ENCODE measurements at places on chromosomes 7 and 10.

GRCh38 chr10:123995461-123996131, 97.8 kb downstream of the CHST15 start:
- peak; percentile 54 for DNase-seq

DNA sequence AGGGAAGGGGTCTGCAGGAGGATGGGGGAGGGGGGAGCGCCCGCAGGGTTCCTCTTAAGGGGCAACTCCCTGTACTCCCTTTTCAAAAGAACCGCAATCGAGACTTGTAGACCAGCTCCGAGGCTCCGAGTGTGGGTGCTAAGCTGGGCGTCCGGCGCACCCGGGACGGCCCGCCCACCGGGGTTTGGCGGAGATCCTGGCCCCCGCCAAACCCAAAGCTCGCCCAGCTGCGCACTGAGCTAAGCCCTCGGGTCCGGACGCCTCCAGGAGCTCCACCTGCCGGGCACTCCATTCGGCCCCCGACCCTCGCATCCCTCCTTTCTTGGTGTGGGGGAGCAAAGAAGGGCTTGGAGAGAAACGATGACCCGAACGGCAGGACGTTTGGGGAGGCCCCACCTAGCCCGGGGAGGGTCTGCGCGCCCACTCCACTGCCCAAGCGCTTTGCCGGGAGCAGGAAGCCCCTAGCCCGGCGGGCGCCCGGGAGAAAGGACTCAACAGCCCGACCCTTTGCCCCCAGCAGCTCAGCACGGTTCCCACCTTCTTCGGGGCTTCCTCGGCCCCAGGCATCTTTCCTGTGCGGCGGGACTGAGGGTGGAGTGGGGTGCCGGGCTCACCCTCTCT, 651 bp downstream of the AFAP1L2 start:
- no peak for DNase-seq

GRCh38 chr10:28711776-28712175, 34.5 kb downstream of the BAMBI start:
- no peak for DNase-seq

DNA sequence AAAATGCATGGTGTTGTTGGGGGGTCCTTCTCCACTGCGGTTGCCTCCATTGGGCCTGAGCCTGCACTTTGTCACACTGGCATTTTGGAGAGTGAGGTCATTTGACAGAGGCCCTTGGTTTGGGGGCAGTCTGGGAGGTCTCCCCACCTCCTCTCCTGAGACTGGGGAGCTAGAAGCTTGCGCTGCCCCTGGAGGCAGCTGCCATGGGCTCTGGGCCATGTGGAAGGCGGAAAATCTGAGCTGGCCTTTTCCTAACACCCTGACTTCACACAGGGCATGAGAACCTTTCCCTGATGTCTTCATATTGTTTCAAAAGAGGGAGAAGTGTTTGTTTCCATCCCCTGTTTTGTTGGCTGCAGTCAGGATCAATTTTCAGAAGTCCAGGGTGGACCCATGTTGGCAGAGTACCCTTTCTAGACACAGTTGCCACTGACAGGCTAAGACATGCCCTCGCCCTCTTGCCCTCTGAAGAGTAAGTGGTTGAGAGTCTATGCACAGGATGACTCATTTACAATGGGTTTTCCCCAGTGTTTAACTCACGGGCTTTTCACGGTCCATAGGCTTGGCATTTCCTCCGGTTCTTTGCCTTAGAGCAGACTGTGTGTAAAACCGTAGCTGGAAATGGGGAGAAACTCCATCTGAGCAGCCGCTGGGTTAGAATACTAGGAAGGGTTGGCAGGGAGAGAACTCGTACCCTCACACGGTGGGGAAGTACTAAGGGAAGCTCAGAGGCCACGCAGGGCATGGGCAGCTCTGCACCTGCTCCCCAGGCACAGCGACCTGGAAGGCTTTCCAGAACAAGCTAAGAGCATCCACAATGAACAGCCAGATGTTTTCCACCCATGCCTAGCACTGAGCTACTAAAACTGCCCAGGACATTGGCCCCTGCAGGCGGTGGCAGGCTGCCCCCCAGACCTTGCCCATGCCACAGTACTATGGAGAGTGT, 655.0 kb downstream of the SDK1 start:
- DNase-seq, result no peak

DNA sequence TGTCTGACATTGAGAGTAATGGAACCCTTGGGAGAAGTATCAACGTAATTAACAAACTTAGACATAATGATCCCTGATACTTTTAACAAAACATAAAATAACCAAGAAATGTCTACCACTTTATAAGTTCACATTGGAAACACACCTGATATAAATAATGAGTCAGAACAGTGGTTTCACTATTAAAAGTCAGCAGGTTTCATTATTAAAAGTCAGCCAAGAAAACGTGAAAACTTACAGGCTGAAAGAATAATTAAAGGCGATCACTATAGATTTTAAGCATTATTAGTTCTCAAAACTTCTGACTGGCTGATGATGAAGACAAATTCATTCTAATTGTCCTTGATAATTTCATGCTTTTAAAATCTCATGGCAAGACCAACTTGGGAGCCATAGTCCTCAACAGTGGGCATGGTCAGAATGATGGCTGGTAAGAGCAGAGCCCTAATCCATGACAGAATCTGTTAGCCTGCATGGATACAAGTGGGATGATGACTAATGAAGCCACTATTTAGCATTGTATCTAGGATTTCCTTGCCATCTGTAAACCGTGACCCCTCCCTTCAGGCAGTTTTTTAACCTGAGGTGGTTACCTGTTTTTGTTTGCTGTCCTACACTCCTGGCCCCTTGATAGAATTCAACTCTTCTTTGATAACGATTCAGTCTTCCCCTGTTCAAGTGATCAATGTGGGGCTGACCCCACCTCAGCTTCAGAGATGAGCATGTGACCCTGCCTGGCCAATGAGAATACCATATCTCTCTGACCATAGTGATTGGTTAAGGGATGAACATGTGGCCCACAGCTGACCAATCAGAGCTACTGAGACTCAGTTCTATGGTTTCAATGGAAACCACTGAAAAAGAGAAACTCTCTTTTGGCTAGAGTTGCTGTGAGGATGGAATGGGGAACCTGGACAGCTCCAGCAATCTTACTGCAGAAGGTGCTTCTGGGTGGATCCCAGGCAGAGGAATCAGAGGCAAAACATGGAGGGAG, 151.0 kb downstream of the PLPP4 start:
- DNase-seq, result no peak

GRCh38 chr7:135175931-135176330, 5.4 kb upstream of the CYREN start:
- DNase-seq, result no peak

DNA sequence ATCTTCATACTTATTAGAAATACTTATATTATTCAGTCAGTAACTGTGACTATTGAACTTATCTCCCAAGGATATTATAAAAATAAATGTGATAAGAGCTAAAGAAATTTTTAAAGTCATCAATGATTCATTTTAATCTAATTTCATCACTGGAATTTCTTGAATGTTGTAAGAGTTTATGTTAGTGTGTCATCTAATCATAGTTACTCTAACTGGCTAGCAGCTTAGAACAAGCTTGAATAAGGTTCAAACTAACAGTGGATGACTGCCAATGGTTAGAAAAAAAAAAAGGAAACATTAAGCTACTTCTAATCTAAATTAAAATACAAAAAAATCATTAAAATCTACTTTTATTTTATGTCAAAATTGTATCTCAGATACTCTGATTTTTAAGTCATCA, 1066.3 kb downstream of the CNTNAP2 start:
- DNase-seq, result no peak

- no peak for DNase-seq
These were observed 70.1 kb downstream of the NPTX2 start for GRCh38 chr7:98687111-98687751.

DNA sequence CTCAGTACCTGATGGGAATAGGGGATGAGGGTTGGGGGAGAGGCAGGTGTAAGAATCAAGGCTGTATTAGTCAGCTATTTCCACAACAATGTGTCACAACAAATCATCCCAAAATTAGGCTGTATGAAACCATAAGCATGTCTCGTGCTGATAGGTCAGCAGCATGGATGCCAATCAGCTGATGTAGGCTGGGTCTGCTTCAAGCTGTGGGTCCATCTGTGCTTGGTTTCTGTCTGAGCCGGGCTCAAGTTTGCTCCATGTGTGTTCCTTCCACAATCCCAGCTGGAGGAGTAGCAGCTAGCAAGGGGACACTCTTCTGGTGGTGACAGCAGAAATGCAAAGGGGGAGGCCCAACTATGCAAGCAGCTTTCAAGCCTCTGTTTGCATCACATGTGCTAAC, 97.9 kb upstream of the ZNF746 start:
- no peak for DNase-seq

DNA sequence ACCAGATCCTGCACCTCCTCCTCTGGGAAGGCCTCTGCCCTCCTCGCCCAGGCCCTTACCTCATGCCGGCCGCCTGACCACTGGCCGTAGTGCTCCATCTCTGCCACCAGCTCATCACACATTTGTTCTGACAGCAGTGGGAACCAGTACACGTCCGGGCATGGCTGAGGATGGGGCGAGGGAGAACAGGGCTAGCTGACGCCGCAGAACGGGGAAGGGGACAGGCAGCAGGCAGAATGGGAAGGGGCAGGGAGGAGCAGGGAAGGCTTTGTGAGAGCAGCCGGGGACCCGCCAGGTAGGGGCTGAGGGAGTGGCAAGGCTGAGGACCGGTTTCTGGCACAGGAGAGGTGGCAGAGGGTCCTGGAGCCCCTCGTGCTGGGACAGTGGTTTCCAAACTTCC, 8.0 kb upstream of the MOGAT3 start:
- DNase-seq, result no peak

- DNase-seq, result no peak
These were observed 24.1 kb downstream of the HIPK2 start for GRCh38 chr7:139753693-139754111.

GRCh38 chr7:150934045-150934766, 43.9 kb downstream of the KCNH2 start:
- no peak for DNase-seq

- no peak for DNase-seq
These were observed 195.4 kb downstream of the BAMBI start for GRCh38 chr10:28872587-28873165.

DNA sequence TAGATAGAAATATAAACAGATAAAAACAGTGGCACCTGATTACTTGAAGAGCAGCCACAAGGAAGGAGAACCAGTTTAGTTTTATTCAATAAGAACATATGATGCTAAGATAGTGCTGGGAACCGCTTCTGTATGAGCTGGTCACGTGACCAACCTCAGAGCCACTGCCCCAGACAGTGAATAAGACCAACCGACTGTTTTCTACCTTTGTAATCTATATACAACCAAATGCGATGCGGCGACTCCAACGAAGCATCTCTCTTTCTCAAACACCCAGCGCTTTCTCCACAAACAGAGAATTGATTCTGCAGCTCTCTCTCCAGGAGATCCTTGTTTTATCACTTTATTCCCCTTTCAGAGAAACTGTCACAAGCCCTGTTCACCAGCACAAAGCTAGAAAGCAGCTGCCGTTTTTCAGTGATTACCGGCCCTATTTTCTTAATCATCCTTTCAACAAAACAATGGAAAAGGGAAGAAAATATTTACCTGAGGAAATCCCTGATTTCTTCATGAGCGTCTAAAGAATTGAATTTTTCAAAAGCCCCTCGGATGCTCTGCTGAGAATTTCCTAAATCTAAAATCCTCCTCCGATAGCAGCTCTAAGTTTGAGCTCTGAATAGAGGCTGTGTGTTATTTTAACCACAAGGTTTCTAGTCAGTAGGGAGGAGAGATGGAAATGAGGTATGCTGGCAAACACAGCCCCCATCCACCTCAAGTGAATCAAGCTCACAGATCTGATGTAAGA, 55.7 kb upstream of the JCAD start:
- DNase-seq, result no peak

DNA sequence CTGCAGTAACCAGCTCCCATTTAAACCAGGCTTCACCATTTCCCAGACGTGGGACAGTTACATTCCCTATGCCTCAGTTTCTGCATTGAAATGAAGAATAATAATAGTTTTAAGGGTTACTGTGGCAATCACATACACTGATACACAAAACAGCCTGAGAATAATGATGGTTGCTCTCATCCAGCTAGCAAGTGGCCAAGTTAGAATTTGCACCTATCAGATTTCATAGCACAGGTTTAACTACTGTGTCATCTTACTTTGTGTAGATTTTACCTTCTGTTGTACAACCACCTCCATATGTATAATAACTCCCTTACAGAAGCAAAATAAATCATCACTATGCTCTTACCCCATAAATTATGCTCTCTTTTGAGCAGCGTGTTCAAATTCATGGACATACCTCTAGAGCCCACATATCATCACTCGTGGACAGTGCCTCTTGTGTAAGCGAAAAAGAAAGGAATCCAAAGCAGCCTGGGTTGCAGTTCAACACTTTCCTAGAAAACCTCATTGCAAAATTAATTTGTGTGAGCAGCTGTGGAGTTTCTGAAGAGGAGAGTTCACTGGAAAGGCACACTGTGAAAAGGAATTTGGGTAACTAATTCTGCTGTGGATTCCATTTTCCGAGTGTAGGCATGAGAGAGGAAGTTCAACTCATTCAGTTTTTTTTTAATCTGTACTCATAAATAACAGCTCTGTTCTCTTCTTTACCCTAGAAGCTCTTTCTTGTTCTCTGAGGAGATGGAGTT, 492.5 kb downstream of the ARL4A start:
- no peak for DNase-seq

DNA sequence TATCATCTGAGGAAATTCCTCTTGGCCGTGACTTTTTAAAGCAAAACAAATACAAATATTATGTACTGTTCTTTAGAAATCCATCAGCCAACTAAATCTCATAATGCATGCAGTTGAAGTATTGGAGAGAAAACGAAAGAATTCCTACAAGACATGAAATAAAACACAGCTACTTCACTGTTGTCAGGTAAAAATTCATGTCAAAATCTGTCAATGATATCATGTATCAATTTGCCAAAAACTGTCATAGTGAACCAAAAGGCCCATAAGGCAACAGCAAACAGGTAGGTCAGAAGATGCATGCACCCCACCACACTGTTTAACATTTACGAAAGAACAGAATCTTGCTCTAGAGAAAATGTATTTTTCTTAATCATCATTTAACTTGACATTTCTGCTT, 2.3 kb downstream of the GPR22 start:
- no peak for DNase-seq

DNA sequence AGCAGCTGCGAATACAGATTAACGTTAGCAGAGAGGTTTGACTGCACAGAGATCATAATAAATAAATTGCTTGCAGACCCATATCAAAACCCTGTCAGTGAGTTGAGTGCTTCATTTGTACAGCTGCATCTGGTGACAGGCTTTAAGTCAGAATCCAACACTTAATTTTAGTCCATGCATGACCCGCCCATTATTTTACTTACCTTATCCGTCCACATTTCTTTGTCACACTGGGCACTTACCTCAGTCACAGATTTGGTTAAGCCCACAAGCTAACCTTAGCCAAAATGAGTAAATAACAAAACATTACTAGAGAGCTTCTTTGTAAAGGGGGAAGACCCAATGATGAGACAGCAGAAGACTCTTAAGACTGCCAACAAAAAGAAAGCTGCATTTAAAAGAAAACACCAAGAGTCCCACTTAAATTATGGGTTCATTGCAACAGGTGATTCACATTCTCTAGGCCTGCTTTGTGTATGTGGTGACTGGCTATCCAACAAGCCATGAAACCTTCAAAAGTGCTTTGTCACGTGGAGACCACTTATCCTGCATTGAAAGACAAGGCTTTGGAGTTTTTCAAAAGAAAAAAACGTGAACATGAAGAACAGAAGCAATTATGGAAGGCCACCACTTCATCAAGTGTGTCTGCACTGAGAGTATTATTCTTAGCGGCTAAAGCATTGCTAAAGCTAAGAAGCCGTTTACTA, 32.2 kb downstream of the PHTF2 start:
- DNase-seq, result no peak

GRCh38 chr10:102620591-102621442, 23.5 kb upstream of the TRIM8 start:
- no peak for DNase-seq

Data from GM12892 (cell line).